Kasumi-1 (cell line): ENCODE measurements at places on chromosomes 13 and 19.

DNA sequence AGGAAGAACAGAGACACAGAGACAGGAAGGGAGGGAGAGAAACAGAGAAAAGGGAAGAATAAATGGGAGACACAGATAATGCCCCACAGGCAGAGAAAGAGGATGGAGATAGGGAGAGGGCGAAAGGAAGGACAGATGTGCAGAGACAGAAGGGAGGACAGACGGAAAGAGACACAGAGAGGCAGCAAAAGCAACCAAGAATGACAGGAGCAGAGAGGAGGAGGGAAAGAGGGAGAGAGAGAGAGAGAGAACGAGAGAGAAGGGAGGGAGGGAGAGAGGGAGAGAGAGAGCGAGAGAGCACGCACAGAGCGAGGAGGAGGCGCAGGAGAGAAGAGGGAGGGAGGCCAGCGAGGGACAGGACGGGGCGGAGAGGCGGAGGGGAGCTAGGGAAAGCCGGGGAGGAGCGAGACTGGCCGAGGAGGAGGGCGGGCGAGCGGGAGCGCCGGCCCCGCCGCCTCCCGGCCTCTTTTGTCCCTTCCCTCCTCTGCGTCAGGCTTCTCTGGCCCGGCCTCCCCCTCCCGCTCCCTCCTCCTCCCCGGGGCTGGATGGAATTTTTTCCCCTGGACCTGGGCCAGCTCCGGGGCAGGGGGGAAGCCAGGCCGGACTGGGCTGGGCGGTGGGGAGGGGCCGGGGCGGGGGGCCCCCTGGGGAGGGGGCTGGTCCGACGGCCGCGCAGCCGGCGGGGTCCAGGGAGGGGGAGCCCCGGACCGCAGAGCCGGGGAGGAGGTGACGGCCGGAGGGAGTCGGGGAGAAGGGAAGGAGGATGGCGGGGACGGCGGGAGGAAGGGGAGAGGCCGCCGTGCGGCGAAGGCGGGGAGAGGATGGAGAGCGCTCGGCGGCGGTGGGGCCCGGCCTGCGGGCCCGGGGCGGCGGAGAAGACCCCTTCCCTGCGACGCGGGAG lies 4.2 kb upstream of the SPACA6 start:
- peak; percentile 68 for DNase-seq

- no peak for DNase-seq
These were observed 208.8 kb downstream of the COG6 start for GRCh38 chr13:39864221-39864620.

DNA sequence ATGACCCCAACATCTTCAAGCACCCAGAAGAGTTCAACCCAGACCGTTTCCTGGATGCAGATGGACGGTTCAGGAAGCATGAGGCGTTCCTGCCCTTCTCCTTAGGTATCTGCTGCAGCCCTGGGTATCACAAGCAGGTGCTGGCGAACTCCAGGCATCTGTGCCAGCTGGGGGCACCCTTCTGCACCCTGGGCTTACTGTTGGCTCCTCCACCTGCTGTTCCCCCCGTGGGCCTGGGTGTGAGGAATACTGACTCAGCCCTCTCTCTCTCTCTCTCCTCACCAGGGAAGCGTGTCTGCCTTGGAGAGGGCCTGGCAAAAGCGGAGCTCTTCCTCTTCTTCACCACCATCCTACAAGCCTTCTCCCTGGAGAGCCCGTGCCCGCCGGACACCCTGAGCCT lies 13.0 kb downstream of the CYP2S1 start:
- no peak for DNase-seq

DNA sequence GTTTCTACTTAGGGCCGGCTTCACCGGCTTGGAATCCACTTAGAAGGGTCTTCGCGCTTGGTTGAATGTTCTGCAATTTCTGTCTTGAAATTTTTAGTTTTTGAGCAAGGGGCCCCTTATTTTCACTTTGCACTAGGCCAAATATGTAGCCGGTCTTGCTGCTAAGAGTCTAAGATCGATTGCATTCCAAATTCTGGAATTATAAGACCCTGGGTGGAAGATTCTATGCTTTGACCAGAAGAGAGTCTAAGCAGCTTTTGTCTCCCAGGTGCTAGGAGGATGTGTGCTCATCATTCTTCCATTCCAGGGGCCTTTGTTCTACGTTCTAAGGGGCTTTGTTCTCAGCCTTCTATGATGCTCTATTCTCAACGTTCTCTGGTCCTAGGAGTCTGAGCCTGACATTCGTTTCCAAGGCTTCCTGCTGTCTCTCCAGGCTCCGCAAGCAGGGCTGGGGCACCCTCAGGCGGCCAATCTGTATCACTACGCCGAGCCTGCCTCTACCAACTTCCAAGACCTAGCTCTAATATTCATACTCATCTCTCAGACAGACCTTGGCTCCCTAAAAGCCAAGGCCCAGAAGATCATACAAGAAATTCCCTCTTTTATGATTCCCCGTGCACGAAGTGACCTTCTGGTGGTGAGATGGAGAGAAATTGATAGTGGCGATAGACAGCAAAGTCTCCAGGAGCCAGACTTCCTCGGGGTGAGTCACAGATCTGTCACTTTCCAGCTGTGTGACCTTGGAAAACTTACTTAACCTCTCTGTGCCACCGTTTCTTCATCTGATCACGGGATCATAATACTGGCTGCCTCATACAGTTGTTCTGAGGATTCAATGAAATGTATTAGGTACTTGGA lies 982 bp upstream of the DACT3 start:
- DNase-seq = peak; percentile 96

GRCh38 chr19:55857974-55858373 lies 21.6 kb downstream of the NLRP4 start:
- no peak for DNase-seq
